Ureter (tissue), 1 donor: ENCODE measurements at places on chromosomes 12 and 14. TPM values are rescaled to one million over a fixed set of nuclear protein-coding genes. Genes with fewer than 3 reads are reported as not detected.

NCKAP5L gene
- 24.0 TPM for total RNA-seq

MIP gene
- not detected for total RNA-seq

TPH2 gene
- total RNA-seq, result not detected

PDZRN4 gene
- 13.9 TPM for total RNA-seq

KIF21A gene
- total RNA-seq, result 27.7 TPM

FGF6 gene
- total RNA-seq, result not detected

PTCSC3 gene
- total RNA-seq, result not detected

MANSC4 gene
- total RNA-seq, result not detected

NEUROD4 gene
- not detected for total RNA-seq

KRT79 gene
- total RNA-seq, result not detected
